ENCODE measurements at places on chromosomes 7 and 10.

- no peak for DNase-seq
Measured at GRCh38 chr7:84908196-84908793, 278.6 kb downstream of the SEMA3D start.

DNA sequence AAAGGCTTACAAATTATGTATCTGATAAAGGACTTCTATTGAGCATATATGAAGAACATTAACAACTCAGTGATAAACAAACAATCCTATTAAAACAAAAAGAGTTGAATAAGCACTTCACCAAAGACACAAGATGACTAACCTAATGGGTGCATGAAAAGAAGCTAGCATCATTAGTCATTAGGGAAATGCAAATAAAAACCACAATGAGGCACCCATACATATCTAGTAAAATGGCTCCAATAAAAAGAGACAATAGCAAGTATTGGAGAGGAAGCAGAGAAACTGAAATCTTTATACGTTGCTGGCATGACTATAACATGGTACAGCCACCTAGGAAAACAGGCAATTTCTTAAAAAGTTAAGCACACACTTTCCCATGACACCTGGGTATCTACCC lies 77.6 kb upstream of the ZMIZ1 start:
- DNase-seq: no peak

- no peak for DNase-seq
Measured at GRCh38 chr7:112162142-112162766, 43.9 kb downstream of the DOCK4 start.

- no peak for DNase-seq
Measured at GRCh38 chr10:62112300-62112699, 156.3 kb downstream of the RTKN2 start.

GRCh38 chr7:144024213-144024612 lies 24.1 kb downstream of the OR6B1 start:
- no peak for DNase-seq

- DNase-seq: no peak
Measured at GRCh38 chr7:111640416-111640815, 78.1 kb upstream of the IMMP2L start.

GRCh38 chr10:92901819-92902251 lies 53.5 kb downstream of the EXOC6 start:
- DNase-seq: no peak

DNA sequence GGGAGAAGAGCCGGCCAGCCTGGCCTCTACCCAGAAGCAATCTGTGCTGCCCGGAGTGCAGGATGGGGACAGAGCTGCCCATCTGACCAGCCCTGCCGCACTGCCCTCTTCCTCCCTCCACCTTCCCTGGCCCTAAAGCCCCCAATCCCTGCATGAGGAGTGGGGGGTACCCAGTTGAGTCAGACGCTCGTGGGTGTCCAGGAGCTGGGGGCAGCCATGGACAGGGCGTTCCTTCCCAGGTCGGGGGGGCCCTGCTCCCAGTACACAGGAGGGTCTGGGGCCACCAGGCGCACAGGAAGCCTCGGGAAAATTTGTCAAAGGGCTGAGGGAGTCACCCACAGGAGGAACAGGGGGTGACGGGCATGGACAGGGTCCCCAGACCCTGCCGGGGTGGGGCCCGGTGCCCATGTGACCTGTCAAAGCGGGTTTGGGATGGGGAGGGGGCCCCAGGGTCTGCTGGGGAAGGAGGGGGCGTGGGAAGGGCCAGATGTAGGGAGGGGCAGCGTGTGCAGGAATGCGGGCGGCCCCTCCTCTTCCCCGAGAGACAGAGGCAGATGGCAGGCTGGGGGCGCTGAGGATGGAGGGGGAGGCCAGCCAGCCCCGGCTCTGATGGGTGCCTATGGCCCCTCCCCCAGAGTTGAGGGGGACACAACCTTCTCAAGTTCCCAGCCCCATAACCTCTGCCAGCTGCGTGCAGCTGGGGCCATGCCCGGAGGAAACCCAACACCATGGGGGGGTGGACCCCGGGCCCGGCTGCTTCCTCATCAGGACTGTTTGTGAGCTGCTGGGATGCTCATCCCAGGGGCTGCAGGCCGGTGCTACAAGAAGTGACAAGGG lies 21.5 kb upstream of the GRIFIN start:
- DNase-seq: no peak

DNA sequence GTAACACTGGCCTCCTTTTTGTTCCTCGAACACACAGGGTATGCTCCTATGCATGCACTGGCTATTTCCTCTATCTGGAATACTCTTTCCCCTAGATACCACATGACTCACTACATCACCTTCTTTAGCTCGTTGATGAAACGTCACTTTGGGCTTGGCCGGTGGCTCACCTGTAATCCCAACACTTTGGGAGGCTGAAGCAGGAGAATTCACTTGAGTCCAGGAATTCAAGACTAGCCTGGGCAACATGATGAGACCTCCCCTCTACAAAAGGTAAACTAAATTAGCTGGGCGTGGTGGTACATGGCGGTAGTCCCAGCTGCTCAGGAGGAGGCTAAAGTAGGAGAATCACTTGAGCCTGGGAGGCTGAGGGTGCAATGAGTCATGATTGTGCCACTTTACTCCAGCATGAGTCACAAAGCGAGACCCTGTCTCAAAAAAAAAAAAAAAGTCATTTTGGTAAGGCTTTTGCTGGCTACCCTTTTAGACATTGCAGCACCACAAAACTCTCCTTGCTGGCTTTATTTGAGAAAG lies 14.5 kb downstream of the ANKIB1 start:
- no peak for DNase-seq

- DNase-seq: no peak
Measured at GRCh38 chr10:122019414-122019975, 30.5 kb downstream of the TACC2 start.

- DNase-seq: no peak
Measured at GRCh38 chr10:804191-804781, 114.8 kb upstream of the DIP2C start.

DNA sequence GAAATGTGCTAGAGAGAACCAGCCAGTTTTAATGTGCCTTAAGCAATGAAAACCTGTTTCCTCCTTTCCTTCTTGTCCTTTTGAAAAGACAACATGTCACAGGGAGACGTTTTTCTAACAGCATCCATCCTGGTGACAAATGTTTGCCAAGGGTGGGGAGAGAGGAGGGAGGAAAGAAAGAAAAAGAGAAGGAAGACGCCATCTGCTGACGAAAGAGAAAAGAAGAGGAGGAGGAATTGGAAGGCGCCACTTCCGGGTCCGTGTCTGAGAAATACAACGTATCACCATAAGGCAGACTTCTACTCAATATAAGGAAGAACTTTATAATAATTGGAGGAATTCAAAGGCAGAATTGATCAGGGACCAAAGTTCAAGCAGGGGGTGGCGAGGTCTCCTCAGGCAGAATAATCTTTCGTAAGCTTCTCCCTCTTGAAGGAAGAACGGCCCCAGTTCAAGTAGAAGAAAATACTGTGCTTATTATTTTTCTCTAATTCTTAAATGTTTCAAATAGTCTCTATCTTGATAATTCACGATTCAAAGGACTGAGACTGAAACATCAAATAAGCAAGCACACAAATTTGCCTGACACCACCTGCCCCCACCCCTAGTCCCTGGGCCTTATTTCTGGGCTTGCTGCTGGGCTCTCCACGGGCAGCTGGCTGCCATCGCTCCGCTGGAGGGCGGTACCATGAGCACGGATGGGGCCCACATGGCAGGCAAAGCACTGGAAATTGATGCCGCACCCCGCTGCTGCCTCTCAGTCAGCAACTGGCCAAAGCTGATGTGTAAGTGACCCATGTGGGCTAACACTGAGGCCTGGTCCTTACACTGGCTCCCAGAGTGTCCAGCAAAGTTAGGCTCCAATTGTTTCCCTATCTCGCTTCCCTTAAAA lies 273.7 kb upstream of the KLF14 start:
- peak; percentile 95 for DNase-seq

GRCh38 chr10:114245121-114245791 lies 6.2 kb downstream of the VWA2 start:
- DNase-seq: no peak

- no peak for DNase-seq
Measured at GRCh38 chr10:19987931-19988330, 171.7 kb downstream of the PLXDC2 start.

- peak; percentile 76 for DNase-seq
Measured at GRCh38 chr7:155412416-155413253, 45.3 kb upstream of the EN2 start.

- DNase-seq: no peak
Measured at GRCh38 chr10:77811831-77812430, 114.6 kb downstream of the DLG5 start.

DNA sequence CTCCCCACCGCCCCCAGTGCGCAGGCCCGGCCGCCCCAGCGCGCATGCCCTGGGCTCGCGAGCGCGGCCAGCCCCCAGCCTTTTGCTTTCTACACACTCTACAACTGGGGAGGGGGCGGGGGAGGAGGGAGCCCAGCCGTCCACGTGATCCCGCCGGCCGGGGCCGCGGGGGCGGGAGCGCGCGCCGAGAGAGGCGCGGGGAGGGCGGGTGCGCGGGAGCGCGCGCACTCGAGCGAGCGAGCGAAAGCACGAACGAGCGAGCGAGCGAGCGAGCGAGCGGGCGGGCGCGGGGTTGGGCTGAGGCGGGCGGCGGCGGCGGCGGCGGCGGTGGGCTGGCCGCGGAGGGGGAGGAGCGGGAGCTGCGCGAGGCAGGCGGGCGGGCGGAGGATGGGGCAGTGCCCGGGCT lies at the start of gene AUTS2:
AUTS2 (plus strand) TSS at position 395 of the 406 bp plus-strand sequence. CDS start 1,179 bp downstream, outside the sequence.
- DNase-seq: peak; percentile 88

Measured in hematopoietic multipotent progenitor cell treated with erythropoietin and hydrocortisone succinate and interleukin-3 and kit ligand, for 6 days (in vitro differentiated cells).